Fibroblast of gingiva (primary cell): ENCODE measurements at places on chromosomes 7 and 10.

GRCh38 chr7:76060842-76061241 lies 12.9 kb downstream of the MDH2 start:
- DNase-seq: no peak

DNA sequence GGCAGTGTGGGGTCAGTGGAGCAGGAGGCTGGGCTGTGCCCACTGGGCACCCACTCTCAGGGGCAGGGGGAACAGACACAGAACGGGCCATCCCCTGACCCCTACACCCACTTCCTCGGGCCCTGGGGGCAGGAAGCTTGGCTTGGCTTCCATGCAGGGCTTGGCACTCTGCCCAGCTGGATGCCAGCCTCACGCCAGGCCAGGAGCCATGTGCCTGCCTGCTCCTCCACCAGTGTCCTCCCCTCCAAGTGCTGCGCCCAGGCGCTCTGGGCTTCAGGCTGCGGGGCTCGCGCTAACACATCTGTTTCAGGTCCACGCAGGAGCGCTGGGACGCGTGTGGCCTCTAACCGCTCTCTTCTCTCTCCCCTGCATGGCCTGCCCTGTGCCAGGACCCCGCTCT lies 12.7 kb downstream of the LDB3 start:
- no peak for DNase-seq

GRCh38 chr10:97570789-97571471 lies 1.6 kb upstream of the ANKRD2 start:
- DNase-seq: no peak

DNA sequence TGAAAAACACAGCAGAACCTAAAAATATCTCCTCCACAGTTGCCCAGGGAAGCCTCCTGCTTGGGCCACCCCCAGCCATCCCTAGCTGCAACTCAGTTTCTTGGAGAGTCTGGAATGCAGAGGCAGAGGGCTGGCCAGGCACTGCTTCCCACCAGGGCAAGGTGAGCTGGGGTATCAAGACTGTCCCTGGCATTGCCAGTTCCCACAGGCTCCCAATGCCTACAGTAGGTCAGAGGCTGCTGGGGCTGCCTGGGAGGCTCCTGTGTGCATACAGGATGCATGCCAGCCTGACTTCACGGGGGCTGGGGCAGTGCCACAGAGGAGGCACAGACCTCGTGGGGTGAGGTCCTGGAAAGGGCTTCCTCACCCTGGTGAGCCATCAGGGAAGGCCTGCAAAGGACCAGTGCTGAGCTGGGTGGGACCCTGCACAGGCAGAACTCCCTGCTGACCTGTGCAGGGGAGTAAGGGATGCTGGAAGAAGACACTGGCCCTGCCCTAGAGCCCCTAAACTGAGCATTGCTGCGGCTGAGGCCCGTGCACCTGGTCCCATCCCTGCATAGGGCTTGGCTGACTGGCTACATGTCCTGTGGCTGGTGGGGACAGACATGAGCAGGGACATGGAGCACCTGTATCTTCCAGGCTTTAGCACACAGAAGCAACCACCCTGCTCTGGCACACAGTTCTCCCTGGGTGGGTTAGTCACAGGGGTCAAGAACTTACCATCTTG lies 121.9 kb upstream of the RET start:
- DNase-seq: no peak

GRCh38 chr7:150373049-150373801 lies 4.6 kb downstream of the REPIN1 start:
- DNase-seq: no peak

DNA sequence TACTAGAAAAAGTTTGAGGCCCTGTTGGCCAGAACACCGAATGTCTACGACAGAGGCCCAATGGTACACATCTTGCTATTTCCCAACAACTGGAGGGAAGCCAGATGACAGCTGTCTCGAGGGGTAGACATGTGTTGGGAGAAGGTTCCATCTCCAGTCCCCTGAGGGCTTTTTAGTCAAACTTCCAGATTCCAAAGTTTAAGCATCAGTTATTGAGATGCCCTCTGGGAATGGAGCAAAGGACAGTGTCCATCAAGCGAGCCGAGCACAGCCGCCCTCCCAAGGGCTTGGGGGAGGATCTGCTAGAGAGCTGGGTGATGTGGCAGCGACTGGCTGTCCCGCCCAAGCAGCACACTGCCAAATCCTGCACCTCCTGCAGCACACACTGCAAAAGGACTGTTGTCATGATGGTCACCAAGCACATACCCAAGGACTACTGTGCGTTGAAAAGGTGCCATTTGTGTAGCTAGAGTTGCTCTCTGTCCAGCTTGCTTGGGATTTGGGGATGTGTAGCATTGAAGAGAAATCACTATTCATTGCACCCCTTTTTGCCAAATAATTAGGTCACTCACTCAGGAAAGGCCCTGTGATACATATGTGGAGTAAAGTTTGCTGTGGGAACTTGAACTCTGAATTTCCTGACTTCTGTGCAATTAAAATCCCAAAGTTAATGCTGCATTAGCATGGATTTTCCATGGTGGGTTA lies 164.6 kb downstream of the TRIL start:
- peak; percentile 3 for DNase-seq

- DNase-seq: peak; percentile 81
These were observed 56.0 kb downstream of the TACR2 start for GRCh38 chr10:69360485-69361302.

- DNase-seq: no peak
These were observed 27.6 kb upstream of the PIK3AP1 start for GRCh38 chr10:96747734-96748550.

GRCh38 chr10:89129911-89130310 lies 77.2 kb downstream of the CH25H start:
- DNase-seq: peak; percentile 97

- no peak for DNase-seq
These were observed 170.8 kb downstream of the DNAJC1 start for GRCh38 chr10:21832821-21833130.
